NCI-H1694 treated with DMSO at 0.1 percent for 48 hours (cell line): ENCODE measurements at places on chromosomes 3 and 15.
A peak's percentile ranks its signal among the peaks of the same experiment; 100 is the strongest.

DNA sequence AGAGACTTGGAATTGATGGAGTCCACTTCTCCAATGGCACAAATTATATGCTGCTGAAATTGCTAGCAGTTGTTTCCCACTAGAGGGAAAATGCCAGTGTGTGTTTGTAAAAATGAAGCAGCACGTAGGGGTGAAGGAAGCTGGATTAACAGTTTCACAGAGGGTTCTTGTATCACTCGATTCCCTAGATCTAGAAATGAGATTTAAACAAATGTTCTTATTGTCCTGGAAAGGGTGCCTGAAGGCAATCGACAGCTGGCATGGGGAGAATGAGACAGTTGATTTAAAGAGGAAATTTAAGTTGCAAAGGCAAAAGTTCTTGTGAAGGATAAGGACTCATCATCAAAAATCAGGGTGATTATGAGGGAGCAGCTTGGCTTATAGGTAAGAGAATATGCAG is 234.8 kb upstream of the ARPP21 start:
- DNase-seq, result no peak

- DNase-seq, result no peak
Observed at GRCh38 chr15:87713475-87713879, 543.1 kb downstream of the NTRK3 start.

DNA sequence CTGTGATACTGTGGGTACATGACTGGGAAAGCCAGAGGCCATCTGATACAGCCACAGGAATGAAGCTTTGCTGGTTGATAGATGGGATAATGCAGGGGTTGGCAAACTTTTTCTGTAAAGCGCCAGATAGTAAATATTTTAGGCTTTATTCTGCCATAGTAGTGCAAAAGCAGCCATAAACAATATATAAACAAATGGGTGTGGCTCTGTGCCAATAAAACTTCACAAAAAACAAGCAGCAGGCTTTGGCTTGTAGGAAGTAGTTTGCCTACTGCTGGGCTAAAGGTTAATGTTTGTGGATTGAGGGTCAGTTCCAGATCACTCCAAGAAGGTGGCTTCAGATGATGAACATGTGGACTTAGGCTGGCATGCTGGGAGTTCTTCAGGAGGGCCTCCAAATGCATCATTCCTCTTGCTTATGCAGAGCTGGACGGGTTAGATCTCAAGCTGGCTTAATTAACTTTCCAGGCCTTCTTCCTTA is 305.7 kb downstream of the RPLP1 start:
- DNase-seq, result no peak

DNA sequence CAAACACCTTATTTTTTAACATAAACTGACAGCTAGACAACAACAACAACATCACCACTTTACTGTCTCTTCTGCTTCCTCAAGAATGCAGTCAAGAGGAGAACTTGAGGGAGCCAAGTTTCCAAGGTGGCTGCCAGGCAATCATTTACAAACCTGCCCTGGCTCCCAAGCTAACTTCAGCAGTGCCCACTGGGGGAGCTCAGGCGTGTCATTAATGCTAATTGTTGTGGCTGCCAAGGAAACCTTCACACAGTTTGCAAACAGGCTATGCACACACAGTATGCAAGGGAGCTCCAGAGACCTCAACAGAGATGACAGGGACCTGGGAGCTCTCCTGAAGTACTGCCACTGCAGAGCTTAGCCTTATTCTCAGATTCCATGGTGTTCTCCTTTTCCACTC is 2.1 kb downstream of the DZIP1L start:
- DNase-seq, result no peak

- no peak for DNase-seq
Observed at GRCh38 chr3:100080573-100080972, 33.7 kb downstream of the FILIP1L start.

DNA sequence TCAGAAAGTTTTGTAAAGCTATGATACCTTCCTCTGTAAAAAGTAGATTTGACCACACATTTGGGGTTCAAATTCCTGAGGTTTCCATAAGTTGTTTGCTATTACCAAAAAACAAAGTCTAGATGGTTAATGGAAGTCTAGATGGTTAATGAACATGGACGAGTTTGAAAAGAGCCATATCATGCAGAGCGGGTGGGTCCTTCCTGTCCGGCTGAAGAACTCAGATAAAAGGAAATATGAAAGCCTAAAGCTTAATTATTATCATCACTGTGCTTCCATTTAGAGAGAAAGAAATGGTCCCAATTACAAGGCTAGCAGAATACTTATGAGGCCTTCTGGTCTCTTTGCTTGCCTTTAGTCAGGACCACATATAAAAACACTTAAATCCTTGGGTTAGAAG is 132.1 kb upstream of the SATB1 start:
- no peak for DNase-seq

GRCh38 chr3:110856916-110857315 is 214.7 kb upstream of the NECTIN3 start:
- DNase-seq, result no peak

- no peak for DNase-seq
Observed at GRCh38 chr3:185712337-185712736, 112.5 kb downstream of the IGF2BP2 start.

DNA sequence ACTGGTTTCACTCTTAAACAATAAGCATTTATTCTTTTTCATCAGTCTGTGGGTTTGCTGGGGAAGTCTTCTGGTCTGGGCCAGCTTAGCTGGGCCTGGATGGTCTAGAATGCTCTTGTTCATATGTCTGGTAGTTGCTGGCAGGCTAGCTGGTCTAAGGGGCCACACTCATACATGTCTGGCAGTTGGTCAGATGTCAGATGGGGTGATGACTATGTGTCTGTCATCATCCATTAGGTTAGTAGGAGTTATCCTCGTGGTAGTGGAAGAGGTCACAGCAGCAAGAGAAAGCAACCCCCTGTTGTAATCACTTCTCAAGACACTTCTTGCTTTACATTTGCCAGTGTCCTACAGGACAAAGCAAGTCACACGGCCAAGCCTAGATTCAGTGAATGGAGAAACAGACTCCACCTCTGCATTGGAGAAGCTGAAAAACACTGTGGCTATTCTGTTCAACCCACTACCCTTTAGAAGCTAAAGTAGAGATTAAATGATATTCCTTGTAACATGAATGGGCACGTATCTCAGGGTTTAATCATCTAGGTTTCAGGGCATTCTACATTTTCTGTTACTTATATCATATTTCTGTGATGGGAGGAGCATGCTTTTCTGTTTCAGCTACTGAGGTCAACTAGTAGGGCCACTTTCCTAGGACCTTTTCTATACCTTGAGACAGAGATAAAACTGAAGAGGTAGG is 5.5 kb upstream of the ARID3B start:
- DNase-seq, result no peak

DNA sequence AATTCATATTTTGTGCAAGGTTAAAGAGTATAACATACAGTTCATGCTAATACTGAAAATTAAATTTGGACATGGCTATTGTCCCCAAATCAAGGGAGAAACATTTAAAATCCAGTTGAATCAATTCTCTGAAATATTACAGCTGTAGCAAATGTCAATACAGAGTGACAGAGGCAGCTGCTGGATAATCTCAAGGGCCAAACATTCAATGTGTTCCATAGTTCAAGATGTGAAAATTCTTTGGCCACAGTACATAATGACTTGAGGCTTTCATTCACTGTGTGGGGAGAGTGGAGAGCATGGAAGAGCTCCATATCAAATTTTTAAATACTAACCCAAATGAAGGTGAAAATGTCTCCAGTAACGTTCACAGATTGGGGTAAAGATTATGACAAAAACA is 1192.8 kb upstream of the CADM2 start:
- no peak for DNase-seq

DNA sequence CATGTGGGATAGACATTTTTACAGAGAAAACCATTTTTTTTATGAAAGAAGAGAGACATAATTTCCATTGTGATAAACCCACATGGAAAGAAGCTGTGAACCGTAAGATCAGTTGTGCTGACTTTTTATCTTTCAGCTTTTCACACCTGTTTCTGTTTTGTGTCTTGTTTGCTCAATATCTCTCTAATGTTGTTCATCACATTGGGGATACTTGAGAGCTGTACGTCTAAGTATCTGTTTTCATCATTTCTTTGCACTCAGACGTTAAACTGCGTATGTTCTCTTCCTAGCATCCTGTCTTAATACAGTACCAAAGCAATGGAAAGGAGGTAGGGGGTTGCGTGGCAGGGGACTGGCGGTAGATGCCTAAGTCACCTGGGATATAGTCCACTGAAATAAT is 449.0 kb downstream of the NAALADL2 start:
- DNase-seq, result no peak

DNA sequence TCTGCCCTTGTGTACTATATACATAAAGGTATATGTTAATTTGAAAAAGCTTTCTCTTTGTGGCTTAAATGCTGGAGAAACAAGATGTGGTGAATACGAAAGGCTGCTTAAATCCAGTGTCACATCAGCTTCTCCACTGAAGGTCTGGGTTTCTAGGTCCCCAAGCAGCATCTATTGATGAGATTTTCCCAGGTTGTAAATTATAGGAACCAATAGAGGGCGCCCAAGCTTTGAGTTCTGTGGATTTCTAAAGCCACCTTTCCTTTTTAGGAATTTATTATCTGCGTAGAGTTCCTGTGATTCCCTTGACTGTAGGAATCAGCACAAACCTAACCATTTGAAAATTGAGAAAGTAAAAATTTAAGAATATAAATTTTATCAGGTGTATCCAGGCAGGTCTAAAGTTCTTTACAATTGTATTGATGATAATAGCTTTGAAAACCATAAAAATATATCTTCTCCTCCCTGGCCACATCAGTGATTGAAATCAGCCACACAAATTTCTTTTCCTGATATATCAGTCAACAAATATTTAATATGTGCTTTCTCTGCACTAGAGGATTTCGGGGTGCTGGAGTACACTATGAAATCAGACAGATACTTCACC is 88.3 kb upstream of the ADAMTSL3 start:
- peak; percentile 0 for DNase-seq

DNA sequence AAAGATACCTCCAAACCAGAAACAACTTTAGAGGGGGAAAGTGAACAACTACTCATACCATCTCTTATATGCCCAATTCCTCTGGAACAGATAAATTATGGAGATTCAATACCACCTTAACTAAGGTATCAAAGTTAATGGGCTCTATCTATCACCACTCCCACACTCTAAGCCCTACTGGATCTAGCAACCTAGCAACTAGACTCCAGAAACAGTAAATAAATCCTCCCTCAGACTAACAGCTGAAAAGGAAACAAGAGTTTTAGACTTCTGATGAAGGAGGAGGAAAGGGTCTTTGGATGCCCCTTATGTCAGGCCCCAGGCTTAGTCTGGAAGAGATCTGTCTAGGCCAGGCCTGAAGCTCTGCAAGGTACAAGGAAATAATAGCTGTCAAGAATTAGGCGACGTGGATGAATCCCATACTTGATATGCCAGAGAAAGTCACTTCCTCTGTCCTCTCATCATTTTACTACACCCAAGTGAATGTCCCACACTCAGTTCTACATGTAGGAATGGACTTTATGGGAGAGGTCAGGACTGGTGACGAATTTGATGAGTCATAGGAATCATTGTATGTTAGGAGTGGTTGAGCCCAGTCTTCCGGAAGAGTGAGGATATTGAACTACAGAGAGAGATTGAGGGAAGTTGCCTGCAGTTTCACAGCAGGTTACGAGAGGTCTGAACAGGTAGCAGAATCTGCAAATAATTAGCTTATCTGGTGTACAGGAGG is 113.8 kb downstream of the AKAP13 start:
- no peak for DNase-seq

GRCh38 chr3:63685340-63685739 is 32.9 kb downstream of the SNTN start:
- DNase-seq, result no peak

DNA sequence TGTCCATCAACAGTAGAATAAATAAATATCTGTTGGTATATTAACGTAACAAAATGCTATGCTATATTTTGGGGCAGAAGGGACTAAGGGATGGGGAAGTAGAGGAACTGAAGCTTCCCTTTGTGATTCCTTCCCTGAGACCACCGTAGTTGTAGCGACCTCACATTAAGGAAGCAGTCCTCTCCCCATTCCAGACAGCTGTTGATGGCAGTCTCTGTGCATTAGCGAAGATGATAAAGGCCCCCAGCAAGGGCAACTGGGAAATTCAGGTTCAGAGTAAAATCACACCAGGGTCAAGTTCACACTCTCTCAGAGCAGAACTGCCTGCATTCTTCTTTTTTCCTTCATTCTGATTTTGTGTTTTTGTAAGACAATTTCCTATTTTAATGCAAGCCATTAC is 259.0 kb downstream of the MEX3B start:
- DNase-seq, result no peak

DNA sequence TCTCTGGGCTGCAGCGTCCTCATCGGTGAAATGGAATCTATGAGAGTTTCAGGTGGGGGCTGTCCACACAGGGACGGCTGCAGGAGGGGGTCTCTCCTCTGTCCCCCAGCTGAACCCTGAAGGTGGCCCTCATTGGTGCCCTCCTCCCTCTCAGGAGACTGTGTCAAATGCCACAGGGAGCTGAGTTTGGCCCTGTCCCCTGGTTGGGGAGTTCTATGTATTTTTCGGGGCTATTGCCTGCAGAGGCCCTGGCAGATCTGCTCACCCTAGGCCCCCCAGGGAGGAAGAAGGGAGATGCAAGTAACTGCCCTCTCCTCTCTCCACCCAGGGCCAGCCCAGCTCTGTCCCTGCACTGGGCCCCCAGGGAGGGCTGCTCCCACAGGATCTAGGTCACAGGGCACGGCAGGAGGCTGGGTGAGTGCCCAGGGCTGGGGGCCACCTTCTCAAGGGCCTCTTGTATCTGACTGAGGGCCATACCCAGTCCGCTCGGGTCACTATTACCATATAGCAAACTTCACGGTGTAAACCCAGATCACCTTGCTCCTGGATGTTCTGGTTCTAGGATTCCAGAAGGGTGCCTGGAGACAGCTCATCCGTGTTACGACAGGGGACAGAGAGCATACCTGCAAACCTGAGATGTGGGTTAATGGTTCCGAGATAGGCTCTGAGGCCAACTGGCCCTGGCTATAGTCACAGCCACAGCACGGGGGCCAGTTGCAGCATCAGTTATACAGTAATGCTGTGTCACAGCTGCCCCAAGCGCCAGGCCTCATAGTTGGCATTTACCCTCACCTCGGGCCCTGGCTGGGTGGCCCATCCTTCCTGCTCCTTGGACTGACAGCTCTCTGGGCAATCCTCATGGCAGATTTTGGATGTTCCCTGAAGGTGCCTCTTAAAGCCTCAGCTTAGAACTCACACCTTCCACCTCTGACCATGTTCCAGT is 102.4 kb upstream of the PRR23E start:
- DNase-seq, result no peak

- no peak for DNase-seq
Observed at GRCh38 chr3:116930786-116931185, 221.2 kb downstream of the TUSC7 start.

DNA sequence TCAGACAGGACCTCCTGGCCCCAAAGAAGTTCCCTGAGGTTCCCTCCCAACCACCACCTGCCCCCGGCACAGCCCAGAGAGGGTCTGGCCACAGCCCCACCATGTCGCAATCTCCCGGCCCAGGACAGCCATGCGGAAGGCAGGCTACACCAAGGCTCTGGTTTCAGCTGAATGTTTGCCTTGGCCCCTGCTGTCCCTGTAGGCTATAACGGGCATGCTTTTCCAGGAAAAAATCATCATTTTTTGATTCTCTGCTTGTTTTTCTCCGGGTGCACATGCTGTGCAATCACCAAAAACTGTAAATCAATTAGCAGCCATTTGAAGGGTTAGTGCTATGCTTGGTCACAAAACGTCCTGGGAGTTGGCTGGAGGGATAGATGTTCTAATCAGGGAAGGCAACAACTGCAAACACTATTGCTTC is 142.7 kb upstream of the IGF1R start:
- DNase-seq, result no peak
